CD4-positive, alpha-beta T cell treated with Interleukin-21 for 1 hour (primary cell): ENCODE measurements at places on chromosomes 3 and 15.

- DNase-seq = no peak
These were observed 2.1 kb downstream of the KIF9 start for GRCh38 chr3:47280519-47280918.

DNA sequence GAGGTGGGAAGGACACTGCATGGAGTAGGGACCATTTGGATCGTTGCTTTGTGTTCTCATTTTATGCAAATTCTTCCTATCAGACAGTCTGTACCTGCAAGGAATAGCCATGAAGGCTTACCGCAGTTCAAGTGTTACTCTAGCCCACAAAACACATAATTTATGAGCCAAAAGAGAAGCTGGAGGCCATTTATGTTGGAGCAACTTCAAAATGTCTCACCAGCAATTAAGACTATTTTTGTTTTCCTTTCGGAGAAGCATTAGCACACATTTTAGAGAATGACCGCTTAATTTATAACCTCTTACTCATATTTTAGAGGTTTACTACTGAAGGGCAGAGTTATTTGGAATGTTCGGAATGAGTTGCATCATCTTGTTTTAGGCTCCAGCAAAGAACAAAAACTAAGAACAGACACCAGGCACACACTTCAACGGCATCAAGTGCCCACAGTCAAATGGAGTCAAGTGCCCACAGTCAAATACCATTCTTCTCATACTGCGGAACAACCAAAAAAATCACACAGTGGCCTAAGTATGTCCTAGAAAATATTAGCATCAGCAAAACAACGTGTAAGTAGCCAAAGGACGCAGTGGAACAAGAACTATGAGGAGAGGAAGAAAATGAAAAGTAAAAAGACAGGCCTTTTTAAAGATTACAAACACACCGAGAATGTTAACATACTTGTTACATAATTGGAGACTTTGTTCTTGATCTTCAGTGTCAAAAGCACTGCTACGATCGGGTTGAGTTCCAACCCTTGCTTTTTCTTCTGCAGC lies 17.5 kb upstream of the GOLGA8J start:
- no peak for DNase-seq

- DNase-seq = peak; percentile 64
These were observed 21.4 kb downstream of the ROPN1B start for GRCh38 chr3:125990253-125990970.

DNA sequence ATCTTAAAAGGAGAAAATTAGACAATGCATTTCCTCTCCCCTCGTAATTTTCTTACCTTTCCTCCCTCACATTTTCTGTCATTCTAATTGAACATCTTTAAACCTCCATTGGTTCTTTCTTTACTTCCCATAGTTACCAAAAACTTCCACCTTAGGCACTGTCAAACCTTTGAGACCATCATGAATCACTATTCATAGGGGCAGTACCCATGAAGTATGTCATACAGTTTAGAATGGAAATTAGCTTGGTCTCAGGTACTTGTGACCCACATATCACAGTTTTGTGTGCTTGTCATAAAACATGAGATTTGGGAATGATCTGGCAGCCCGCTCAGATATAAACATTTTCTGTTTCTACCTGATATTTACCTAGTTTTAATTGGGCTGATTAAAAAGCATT lies 50.1 kb downstream of the KCNMB3 start:
- no peak for DNase-seq

GRCh38 chr3:50302095-50303012 lies 1.0 kb downstream of the HYAL1 start:
- DNase-seq = no peak

- no peak for DNase-seq
These were observed 3.9 kb upstream of the INSYN1 start for GRCh38 chr15:73756947-73757513.

DNA sequence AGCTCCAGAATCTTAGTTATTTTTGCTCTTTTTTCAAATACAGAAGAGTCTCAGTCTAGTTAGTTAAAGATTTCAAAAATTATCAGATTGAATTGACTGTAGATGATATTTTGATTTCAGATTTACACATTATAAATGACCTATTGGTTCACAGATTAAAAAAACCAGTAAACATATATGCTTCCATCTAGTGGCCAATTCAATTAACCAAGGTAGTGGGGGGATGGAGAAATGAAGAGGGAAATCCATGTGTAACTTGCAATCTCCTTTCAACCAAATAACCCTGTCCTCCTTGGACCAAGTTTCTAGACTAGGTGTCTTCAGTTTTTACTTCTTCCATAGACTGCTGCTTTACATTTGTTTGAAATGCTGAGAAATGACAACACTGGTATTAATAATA lies 789.8 kb downstream of the ROBO1 start:
- DNase-seq = no peak

DNA sequence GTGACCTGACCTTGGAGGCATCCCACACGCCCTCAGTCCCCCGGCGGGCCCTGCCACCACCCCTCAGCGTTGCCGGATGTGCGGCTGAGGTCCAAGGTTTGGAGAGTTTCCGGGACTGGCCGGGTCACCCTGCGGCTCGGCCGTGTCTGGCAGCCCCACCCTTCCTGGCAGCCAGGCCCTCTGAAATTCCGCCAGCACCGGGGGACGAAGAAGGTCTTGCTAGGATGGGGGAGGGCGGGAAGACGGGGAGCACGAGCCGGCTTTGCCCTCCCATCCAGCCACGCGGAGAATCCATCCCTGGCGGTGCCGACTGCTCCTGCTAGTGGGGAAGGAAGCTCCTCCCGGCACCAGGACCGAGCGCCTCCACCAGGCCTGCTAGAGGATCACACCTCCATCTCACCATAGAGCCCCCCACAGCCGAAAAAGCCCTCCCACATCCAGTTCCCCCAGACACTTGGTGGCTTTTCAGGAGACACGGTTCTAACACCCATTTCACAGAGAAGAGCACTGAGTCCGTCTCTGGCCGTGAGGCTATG lies 81.5 kb downstream of the CPN2 start:
- no peak for DNase-seq

- no peak for DNase-seq
These were observed 96.7 kb downstream of the CD47 start for GRCh38 chr3:107994181-107994580.

DNA sequence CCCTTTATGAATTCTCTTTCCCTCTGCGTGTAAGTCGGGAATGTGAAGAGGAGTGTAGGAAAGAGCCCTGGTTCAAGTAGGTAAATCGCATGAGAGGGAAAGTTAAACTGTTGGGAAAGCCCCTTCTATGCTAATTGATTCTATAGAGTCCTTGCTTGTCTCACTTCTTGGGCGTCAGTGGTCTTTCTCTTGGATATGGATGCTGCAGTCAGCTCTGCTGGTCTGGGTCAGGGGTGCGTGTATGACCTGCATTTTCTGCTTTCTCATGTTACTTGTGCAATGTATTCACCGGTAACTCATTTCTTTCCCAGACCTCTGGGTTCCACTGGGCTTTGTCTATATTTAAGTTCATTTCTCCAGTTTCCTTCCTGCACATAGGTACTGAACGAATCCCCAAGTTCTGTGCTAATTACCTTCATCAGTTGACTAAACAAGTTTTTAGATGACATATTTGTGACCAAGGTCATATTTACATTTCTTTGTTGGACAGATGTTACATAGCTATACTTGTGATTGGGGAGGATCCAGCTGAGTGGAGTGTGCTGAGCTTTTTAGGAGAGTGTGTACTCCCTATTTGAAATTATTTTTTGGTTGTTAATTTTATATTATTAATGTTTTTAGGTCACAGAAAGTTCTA lies 1.4 kb downstream of the SETD5 start:
- DNase-seq = peak; percentile 62

DNA sequence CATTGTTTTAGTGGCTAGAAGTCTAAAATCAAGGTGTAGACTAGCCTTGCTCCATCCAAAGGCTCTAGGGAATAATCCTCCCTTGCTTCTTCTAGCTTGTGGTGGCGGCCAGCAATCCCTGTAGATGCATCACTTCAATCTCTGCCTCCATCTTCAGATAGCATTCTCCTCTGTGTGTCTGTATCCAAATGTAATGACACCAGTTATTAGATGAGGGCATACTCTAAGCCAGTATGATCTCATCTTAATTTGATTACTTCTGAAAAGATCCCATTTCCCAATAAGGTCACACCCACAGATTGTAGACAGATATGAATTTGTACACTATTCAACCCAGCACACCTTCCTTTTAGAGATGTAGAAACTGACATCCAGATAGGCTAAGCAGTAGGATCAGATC lies 334.5 kb upstream of the KCNMB2 start:
- no peak for DNase-seq

GRCh38 chr3:107975529-107976201 lies 115.2 kb downstream of the CD47 start:
- DNase-seq = peak; percentile 15

- DNase-seq = no peak
These were observed 1035.4 kb upstream of the SEMA6D start for GRCh38 chr15:46681901-46682300.

GRCh38 chr3:126381966-126382365 lies 12.7 kb upstream of the CFAP100 start:
- no peak for DNase-seq

DNA sequence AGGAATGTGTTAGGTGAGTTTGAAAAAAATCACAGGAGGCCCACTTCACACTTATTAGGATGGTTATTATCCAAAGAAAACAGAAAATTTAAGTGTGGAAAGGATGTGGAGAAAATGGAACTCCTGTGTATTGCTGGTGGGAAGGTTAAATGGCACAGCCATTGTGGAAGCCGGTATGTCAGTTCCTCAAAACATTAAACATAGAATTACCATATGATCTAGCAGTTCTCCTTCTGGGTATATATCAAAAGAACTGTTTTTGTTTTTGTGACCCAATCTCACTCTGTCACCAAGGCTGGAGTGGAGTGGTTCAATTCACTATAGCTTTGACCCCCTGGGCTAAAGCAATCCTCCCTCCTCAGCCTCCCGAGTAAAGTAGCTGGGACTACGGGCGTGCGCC lies 10.4 kb upstream of the ZFYVE19 start:
- DNase-seq = no peak

GRCh38 chr3:72006631-72007556 lies 221.9 kb upstream of the PROK2 start:
- DNase-seq = no peak

DNA sequence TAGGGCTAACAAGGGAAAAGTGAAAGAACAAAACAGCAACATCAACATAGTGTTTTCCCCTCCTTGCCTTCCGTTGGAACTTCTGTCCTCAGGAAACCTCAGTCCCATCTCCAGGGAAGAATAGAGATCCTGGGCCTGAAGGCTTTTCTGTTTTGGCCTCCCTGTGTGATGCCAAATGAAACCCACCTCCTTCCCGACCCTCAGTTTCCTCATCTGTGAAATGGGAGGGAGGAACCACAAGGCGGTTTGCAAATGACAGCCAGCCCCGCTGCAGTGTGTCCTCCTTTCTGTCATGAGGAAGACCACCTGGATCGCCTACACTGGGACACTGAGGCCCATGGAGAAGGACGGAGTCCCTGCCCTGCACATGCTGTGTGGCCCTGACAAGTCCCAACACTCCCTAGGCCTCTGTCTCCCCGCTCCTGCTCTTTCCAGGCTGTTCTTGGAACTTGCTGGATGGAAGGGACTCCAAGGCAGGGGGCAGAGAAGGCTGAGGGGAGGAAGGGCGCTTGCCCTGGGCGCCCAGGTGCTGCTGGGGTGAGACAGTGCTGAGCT lies 28.5 kb upstream of the FBLN2 start:
- DNase-seq = no peak
